ENCODE measurements at places on chromosomes 6 and 20.

- no peak for DNase-seq
These were observed 94.5 kb upstream of the FOXP4 start for GRCh38 chr6:41451515-41452163.

GRCh38 chr20:32678948-32679347, 5.2 kb upstream of the C20orf203 start:
- no peak for DNase-seq

GRCh38 chr6:150600010-150600300, 270 bp downstream of the PLEKHG1 start:
- DNase-seq: no peak

DNA sequence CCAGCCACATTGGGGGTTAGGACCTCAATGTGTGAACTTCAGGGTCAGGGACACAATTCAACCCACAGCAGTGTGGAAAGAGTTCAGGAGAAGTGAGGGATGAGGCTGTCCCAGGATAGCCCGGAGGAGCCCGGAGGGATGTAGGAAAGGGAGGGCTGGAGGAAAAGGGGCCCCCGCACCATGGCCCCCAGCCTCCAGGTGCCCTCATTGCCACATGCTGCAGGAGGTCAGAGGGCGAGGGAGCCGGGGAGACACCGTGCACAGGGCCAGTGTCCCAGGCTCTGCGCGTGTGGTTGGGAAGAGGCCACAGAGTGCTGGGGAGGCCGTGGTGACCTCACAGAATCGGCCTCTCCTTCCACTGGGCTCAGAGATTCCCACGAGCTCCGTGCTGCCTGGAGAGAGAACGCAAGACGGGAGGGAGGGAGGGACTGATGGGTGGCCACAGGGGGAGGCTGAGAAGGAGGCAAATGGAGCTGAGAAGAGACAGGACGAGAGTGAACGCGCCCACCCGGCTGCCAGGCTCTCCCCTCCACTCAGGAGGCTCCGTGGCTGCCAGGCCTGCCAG, 215.1 kb downstream of the DLL1 start:
- no peak for DNase-seq

DNA sequence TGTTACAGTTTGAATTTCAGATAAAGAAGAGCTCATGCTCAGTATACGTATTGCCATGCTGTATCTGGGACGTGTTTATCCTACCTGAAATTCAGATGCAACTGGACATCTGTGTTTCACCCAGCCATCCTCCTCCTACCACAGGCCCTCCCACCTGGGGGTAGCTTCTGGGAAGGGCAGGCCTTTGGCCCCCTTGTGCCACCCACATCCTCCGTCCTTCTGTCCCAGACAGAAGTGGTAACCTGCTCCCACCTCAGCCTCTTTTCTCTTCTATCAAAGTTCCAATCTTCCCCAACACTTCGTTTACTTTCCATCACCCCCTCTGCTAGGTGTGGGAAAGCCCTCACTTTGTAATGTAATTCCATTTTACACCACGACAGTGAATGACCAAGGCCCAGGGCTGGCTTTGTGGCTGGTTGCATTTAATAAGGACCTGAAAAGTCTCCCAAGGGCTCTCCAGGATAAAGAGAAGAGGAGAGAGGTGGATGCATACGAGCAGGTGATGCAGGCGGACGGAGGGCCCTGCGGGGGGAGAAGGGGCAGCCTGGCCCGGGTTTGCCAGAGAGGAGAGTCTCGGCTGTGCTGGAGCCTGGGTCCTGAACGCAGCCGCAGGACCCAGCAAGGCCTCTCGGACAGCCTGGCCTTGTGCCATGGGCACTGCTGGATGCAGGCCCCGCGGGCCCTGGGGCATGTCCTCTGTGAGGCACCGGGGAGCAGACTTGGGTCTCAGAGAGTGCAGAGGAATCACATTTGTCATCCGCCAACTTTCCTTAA, 98.4 kb downstream of the PSMB1 start:
- DNase-seq: no peak
